ENCODE measurements at places on chromosomes 3 and 15. TPM values are rescaled to one million over a fixed set of nuclear protein-coding genes. Genes with fewer than 3 reads are reported as not detected.
A peak's percentile ranks its signal among the peaks of the same experiment; 100 is the strongest.

- no peaks in the 10 kb centered on the region for H3K4me1 ChIP-seq
- H3K36me3 ChIP-seq, result no peaks in the 10 kb centered on the region
- no peak overlapping the region for H3K4me3 ChIP-seq
- H3K27ac ChIP-seq, result no peak overlapping the region
- H3K27me3 ChIP-seq, result no peaks in the 10 kb centered on the region
- no peak for DNase-seq
Measured at GRCh38 chr3:116264546-116265319, 180.6 kb downstream of the LSAMP start.

DNA sequence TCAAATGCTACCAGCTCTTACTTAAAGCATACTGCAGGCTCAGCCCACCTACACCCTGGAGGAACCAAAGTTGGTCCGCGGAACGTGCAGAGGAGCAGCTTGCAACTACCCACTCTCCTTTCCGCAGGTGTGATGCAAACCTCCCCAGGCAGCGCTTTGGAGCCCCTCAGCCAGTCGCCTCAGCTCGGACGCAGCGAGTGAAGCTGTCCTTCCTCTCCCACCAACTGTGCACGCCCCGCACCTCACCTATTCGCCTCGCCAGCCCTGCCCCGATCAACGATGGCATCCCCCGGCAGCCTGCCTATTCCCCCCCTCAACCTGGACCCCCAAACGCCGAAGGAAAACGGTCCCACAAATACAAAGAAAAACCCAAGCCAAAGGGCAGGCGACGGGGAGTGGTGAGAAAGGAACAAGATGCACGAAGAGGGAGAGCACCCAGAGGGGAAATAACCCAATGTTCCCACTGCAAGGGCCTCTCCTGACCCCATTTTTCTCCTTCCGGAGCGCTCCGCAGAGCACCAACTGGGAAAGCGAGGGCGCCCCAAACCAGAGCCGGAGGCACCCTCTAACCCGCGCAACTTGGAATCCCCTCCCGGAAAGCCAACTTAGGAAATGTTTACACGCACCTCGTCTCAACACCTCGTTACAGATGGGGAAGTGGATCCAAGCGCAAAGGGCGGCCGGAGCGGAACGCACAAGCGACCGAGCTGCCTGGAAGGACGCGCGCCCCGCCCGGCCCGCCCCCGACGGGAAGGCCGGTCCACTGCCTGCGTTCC is 665 bp downstream of the GLB1 start:
- peak overlapping the region; percentile 92 for H3K27ac ChIP-seq
- peaks cover 30% of the 10 kb centered on the region for H3K36me3 ChIP-seq
- no peaks in the 10 kb centered on the region for H3K27me3 ChIP-seq
- peaks cover 13% of the 10 kb centered on the region for H3K4me1 ChIP-seq
- peak overlapping the region; percentile 96 for H3K4me3 ChIP-seq

HDDC3 gene
- 11.1 TPM for total RNA-seq

GRK7 gene
- not detected for total RNA-seq

DNA sequence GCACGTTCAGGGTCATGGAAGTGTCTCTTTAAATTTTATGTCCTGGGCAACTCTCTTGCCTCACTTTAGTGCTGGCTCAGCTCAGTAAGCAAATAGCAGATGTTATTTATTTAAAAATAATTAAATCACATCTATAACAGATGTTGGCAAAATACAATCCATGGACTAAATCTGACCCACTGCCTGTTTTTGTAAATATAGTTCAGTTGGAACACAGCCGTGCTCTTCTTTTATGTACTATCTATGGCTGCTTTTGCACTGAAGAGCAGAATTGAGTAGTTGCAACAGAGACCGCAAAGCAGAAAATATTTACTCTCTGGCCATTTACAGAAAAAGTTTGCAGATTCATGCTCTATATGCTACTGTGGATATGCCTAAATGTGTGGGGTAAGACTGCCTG is 79.2 kb downstream of the SAMMSON start:
- DNase-seq, result no peak
- H3K27me3 ChIP-seq, result no peaks in the 10 kb centered on the region
- H3K36me3 ChIP-seq, result no peaks in the 10 kb centered on the region
- H3K4me1 ChIP-seq, result no peaks in the 10 kb centered on the region
- no peak overlapping the region for H3K4me3 ChIP-seq

DNA sequence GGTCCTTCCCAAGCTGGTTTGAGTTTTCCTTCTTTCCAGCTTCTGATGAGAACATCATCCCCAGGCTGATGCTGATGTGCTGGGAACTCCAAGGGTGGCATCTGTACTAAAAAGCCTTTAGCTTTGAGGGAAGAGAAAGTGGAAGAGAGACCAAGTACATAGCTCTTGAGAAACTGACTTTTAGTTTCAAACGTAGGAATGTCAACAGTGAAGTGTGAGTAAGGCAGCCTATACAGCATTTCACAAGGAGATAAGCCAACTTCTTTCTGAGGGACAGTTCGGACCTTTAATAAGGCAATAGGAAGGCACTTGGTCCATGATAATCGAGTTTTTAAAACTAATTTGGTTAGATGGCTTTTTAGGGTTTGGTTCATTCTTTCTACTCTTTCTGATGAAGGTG is 53.7 kb downstream of the DLG1 start:
- no peak overlapping the region for H3K4me3 ChIP-seq
- DNase-seq, result no peak
- H3K27me3 ChIP-seq, result no peaks in the 10 kb centered on the region
- no peak overlapping the region for H3K27ac ChIP-seq
- no peaks in the 10 kb centered on the region for H3K36me3 ChIP-seq
- H3K4me1 ChIP-seq, result no peaks in the 10 kb centered on the region

DNA sequence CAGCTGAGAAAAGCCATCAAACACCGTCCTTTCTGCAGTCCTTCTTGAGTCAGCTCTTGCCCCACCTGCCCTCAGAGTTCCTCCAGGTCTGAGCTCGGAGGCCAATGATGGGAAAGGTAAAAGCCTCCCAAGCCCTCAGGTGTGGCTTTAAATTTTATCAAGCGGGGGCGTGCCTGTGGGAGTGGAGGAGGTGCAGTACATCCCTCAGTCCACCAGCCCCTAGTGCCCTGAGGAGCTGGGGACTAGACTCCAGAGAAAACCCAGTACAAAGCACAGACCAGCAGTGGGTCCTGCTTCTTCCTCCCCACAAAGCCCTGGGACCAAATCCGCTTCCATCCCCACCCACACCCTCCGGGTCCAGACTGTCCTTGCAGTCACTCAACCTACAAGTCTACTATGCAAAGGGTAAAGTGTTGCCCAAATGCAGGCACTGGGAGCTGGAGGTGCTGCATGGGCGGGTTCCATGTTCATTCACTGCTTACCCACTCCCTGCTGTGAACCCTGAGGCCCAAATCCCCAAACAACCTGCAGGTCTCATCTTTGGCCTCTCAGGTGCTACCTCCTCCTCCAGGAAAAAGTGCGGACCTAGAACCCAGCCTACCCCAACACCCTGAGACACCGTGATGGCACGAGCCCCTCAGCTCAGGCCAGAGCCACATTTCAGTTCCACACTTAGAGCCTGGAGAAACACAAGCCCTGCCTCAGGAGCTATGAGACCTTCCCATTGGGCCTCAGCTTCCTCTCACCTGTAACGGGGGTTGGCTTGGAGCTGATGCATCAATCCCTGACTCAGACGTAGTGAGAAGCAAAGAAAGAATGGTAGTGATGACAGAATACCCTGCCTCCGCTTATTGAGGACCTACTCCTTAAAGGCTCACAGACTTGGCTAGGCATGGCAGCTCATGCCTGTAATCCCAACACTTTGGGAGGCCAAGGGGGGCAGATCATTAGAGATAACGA is 2.4 kb downstream of the PFKFB4 start:
- no peak overlapping the region for H3K4me3 ChIP-seq
- no peaks in the 10 kb centered on the region for H3K36me3 ChIP-seq
- H3K27me3 ChIP-seq, result no peaks in the 10 kb centered on the region
- H3K4me1 ChIP-seq, result peaks cover 9% of the 10 kb centered on the region
- H3K27ac ChIP-seq, result no peak overlapping the region

DNA sequence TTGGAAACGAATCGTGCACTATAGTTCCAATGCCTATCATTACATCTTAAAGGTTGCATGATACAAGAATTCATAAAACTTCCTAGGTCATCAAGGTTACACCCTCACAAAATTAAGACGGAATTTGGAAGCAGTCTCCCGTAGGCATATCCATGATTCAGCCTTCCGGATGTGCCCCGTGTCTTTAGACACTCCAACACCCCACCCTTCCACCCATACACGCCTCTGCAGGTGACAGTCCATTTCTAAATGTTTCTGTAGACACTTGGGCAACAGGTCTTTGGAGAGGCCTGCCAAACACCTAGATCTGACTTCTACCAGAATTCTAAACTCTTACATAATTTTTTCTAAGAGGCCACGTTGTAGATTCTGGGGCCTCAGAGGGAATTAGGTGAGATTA is 49.8 kb downstream of the LDHAL6B start:
- no peaks in the 10 kb centered on the region for H3K36me3 ChIP-seq
- H3K27ac ChIP-seq, result no peak overlapping the region
- DNase-seq, result no peak

LTK gene
- not detected for total RNA-seq

MAPK6 gene
- 81.6 TPM for total RNA-seq

TMCO5A gene
- not detected for total RNA-seq

CDC25A gene
- 4.5 TPM for total RNA-seq

ZSCAN29 gene
- 30.4 TPM for total RNA-seq

DNA sequence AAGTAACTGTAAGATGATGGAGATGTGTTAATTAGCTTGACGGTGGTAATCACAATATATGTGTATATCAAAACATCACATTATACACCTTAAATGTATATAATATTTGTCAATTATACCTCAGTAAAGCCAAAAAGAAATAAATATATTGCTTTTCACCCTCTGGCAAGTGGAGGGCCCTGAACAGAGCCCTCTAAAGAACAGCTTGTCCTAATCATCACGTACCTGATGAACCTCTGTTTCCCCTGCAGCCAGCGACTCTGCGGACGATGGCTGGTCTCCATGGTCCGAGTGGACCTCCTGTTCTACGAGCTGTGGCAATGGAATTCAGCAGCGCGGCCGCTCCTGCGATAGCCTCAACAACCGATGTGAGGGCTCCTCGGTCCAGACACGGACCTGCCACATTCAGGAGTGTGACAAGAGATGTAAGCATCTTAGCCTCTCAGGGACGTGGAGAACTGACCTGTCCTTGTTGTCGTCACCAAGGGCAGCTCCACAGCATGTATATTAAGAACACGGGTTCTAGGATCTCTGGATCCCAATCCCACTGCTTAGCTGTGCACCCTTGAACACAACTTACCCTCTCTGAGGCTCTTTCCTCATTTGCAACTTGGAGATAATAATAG is 6.3 kb downstream of the THBS1 start:
- no peak overlapping the region for H3K27ac ChIP-seq
- no peak for DNase-seq
- peaks cover 98% of the 10 kb centered on the region for H3K36me3 ChIP-seq
- peaks cover 7% of the 10 kb centered on the region for H3K4me1 ChIP-seq
- no peaks in the 10 kb centered on the region for H3K27me3 ChIP-seq

GRCh38 chr3:88038566-88038965 is 20.2 kb downstream of the CGGBP1 start:
- H3K4me3 ChIP-seq, result no peak overlapping the region
- H3K4me1 ChIP-seq, result no peaks in the 10 kb centered on the region
- H3K27ac ChIP-seq, result no peak overlapping the region

GRCh38 chr15:40940296-40940801 is 11.2 kb downstream of the DLL4 start:
- no peak for DNase-seq
- H3K4me1 ChIP-seq, result peaks cover 22% of the 10 kb centered on the region
- peak overlapping the region; percentile 74 for H3K4me3 ChIP-seq
- peak overlapping the region; percentile 80 for H3K27ac ChIP-seq

TRAIP gene
- total RNA-seq, result 2.3 TPM

GRCh38 chr15:95327183-95327525 is 1003.3 kb upstream of the NR2F2 start:
- H3K4me3 ChIP-seq, result peak overlapping the region; percentile 69
- peaks cover 14% of the 10 kb centered on the region for H3K4me1 ChIP-seq
- no peak for DNase-seq
- no peaks in the 10 kb centered on the region for H3K27me3 ChIP-seq

DNA sequence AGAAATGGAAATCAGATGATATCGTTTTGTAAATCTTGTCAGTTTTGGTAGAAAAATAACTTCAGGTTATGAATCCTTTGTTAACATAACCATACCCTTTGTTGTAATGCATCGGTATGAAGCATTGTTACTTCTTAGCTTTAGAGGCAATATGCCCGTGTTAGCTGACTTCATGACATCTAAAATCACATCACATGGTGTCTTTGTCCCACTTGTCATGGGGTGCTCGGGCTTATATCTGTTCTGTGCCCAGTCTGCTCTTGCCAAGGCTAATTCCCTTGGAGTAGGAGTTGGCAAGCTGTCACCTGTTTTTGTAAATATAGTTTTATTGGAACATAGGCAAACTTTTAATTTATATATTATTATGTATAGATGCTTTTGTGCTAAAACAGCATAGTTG is 39.6 kb downstream of the SLC25A26 start:
- H3K27ac ChIP-seq, result no peak overlapping the region
- H3K4me1 ChIP-seq, result no peaks in the 10 kb centered on the region
- no peaks in the 10 kb centered on the region for H3K36me3 ChIP-seq
- no peak for DNase-seq

GRCh38 chr15:74170071-74170844 is 3.3 kb upstream of the ISLR start:
- H3K27me3 ChIP-seq, result no peaks in the 10 kb centered on the region
- H3K36me3 ChIP-seq, result no peaks in the 10 kb centered on the region
- no peak for DNase-seq
- no peak overlapping the region for H3K27ac ChIP-seq

GRCh38 chr3:123385981-123386380 is 62.9 kb downstream of the ADCY5 start:
- DNase-seq, result no peak
- peaks cover 19% of the 10 kb centered on the region for H3K4me1 ChIP-seq
- H3K4me3 ChIP-seq, result no peak overlapping the region
- no peaks in the 10 kb centered on the region for H3K27me3 ChIP-seq

MRPL47 gene
- total RNA-seq, result 27.8 TPM

Measured in esophagus squamous epithelium (tissue), 5 donors.